Stimulated activated CD4-positive, alpha-beta T cell treated with anti-CD3 and anti-CD28 coated beads, Interleukin-1b, Interleukin-23, amount 100 ng/mL, for 1 hour (primary cell): ENCODE measurements at places on chromosomes 1 and 21.

DNA sequence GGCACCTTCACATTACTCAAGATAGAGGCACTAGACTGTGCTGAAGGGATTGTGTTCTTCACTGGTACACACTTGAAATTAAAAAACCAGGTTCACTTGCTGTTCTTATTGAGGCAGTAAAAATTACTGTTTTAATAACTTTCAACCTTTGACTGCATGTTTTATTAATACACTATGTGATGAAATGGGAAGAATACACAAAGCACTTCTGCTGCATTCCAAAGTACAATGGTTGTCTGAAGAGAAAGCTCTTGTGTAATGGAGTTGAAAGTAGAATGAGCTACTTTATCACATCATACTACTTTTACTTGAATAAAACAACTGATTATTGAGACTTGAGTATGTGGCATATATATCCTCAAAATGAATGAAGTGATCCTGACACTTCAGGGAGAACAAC, 49.7 kb downstream of the LRRC8C start:
- DNase-seq: no peak

DNA sequence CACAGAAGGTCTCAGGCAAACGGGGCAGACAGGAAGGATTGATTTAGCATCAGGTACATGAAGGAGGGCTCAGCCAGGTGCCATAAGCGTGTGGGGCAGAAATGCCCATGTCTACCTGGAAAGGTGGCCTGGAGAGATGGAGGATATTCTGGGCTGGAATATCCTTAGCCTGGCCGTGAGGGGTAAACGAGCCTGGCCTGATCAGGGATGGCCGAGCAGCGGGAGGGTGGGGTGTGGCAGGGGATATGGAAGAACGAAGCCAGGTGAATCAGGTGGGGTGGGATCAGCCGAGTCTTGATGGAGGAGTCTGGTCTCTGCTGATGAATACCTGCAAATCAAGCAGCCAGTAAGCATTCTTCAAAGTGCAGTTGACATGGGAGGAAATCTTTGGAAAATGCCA, 35.5 kb upstream of the TTC22 start:
- no peak for DNase-seq

GRCh38 chr1:2108213-2108876, 58.1 kb downstream of the PRKCZ start:
- no peak for DNase-seq

- no peak for DNase-seq
Observed at GRCh38 chr1:224707843-224708725, 92.0 kb downstream of the CNIH3 start.

- no peak for DNase-seq
Observed at GRCh38 chr1:206050655-206051235, 2.2 kb upstream of the RHEX start.

GRCh38 chr1:175317309-175317708, 124.7 kb upstream of the KIAA0040 start:
- DNase-seq: no peak

GRCh38 chr1:1179346-1179982, 5.8 kb downstream of the TTLL10 start:
- DNase-seq: no peak

DNA sequence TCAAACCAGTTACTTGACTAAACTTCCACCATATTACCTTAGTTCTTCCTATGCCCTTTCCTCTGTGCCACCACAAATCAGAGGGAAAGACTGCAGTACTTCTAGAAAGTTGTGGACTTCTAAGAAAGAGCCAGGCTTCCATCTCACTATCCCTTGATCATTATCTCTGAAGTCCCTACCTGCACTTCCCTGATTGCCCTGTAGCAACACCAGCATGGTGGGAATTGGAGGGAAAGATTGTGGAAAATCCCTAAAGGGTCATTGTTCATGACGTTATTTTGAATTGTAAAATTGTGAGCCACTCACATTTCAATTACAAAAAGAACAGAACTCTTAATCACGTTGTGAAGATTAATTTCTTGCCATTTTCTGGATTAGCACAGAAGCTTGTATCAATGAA, 23.4 kb upstream of the KIAA1614 start:
- DNase-seq: no peak

GRCh38 chr1:96792220-96792619, 70.6 kb downstream of the PTBP2 start:
- DNase-seq: no peak

DNA sequence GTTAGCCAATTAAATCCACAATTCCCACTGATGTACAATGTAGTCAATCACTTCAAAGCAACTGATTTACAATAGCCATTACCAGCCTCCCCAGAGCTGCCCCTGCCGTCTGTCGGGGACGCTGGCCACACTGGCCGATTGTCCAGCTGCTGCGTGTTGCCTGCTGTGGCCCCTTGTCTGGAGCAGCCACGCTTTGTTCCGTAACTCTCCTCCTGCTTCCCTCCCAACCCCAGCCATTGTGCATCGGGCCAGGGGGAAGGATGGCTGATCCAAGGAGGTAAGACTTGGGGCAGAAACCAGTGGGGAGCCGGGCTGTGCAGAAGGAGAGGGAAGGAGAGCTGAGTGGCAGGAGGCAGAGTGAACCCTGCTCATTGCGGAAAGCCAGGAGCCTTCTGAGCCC, 83.6 kb upstream of the LYST start:
- DNase-seq: no peak

DNA sequence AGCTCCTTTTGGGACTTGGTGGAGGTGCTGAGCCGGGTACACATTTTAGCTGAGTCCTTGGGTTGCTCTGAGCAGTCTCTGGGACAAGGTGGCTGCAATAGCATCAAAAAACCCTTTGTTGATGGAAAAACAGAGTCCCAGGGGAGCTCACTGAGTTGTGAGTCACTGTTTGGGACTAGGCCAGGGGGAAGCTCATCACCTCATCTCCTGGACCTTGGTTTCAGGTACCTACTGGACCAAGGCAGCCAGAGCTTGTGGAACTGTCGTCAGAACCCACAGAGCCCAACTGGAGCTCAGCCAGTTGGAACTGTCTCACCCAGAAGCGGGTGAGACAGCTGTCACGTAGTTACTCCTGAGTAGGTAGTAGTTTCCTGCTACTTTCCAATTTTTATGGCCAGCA, 146.7 kb downstream of the HLX start:
- DNase-seq: no peak

- DNase-seq: no peak
Observed at GRCh38 chr1:214378492-214378891, 97.5 kb downstream of the SMYD2 start.

GRCh38 chr1:180085331-180085730, 69.3 kb upstream of the QSOX1 start:
- DNase-seq: no peak

DNA sequence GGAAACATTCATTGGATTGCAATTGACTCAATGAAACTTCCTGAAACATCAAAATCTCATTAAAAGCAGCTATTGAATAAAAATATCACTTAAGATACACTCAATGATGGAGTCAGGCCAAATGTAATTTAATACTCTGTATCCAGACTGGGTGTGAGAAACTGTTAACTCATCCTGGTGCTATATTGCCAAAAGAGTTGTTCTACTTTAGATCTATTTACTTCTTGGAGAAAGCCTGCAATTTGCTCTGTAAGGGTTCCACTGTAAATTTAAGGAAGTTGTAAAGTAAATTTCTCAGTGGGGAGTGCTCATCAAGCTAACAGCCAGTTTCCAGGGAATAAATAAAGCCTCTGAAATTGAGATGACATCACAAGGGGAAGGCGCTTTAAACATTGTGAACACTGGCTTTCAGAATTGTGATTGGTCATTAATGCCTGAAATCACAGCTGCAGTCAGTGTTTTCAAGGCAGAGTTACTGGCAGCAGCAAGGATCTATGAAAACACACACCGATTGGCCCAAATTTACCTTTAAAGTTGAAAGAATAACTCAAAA, 91.4 kb downstream of the OLFM3 start:
- no peak for DNase-seq

DNA sequence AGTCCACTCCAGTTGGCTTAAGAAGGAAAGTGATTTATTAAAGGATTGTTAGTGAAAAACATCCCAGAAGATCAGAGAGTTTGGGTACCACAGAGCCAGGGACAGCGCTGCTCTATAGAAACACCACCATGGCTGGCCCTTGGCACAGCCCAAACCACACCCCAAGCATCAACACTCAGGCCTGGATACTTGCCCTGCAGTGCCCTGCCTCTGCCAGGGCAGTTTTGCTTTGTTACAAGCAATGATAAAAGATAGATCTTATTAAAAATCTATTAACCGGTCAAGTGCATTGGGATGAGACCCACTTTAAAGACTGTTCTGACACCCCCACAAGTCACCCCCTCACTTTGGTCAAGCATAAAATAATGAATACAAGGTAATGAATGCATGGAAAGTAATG, 56.6 kb downstream of the KIF21B start:
- no peak for DNase-seq

GRCh38 chr1:13797397-13797796, 97.4 kb downstream of the PRDM2 start:
- no peak for DNase-seq

GRCh38 chr21:41725421-41726031, 41.3 kb downstream of the RIPK4 start:
- DNase-seq: no peak

DNA sequence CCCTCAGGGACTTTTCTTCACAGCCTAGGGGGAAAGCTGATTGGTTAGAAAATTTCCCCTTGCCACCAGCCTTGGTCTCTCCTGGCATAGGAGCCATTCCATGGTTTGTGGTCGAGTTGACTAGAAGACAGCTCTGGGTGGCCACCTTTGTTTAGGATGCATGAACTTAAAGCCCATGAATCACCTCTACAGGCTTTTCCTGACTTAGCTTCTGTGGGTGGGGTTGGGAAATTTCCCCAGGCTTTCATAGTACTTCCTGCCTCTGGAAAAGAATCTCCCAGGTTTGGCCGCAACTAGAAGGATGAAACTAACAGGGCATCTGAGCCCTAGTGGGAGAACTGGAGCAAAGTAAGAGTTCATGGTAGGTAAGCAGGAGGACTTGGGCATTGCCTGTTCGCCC, 72.6 kb downstream of the SNRPE start:
- no peak for DNase-seq

DNA sequence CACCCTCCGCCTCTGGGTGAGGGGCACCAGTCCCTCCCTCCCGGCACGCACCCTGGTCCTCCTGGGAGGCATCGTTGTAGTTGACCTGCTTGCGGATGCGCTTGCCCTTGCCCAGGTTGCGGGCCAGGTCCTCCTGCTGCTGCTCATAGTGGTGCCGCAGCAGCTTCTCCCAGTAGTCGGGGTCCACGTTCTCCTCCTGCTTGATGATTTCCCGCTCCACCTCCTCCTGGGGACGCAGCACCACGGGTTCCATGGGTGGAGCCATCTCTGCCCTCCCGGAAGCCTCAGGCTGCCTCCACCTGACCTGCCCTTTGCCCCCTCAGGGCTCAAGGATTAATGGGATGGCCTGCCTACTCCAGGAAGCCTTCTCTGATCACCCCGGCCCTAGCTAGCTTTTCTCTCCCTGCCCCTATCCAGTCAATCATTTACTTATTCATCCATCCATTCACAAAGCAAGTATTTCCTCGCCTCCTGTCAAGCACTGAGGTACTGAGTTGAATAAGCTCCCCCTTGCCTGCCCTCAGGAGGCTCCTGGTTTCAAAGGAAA, 53.5 kb downstream of the CHD5 start:
- DNase-seq: no peak
